ENCODE measurements at places on chromosomes 6 and 20.

DNA sequence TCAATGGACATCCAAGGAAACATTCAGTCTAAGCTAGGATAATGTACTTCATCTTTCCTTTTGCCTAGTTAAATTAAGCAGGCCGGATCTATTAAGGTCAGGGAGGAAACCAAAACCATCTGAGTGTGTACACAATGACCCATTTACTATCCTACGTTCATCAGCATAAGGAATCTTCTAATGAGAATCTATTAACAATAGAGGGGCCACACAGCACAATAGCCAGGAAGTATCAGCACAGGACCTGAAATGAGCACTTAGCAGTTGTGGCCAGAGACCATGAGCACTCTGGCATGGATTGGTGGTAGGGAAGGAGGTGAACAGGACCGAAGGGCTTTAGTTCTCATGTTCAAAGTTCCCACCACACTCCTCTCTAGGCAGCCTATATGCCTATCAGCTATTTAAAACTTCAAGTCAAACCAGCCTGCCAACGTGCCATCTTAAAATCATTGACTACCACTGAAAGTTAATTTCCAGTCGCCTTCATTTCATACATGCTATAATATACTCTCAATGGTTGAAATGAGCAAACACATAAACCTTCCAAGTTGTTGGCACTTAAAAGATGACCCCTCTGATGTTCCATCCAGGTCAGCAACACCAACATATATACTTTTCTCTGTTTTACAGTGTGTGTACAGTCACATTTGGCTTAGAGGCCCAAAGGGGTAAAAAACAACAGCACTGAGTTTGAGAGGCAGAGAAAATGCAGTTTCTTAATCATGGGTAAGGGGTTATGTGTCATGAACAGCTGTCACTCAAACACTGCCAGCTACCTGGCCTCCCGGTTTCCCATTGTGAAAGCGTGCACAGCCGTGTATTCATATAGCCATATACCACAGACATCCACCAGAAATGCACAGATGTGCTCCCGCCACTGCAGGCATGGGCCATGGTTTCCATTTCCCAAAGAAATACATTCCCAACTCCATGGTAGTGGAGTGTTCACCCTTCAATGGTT, 184.3 kb downstream of the TBXT start:
- no peak for DNase-seq

DNA sequence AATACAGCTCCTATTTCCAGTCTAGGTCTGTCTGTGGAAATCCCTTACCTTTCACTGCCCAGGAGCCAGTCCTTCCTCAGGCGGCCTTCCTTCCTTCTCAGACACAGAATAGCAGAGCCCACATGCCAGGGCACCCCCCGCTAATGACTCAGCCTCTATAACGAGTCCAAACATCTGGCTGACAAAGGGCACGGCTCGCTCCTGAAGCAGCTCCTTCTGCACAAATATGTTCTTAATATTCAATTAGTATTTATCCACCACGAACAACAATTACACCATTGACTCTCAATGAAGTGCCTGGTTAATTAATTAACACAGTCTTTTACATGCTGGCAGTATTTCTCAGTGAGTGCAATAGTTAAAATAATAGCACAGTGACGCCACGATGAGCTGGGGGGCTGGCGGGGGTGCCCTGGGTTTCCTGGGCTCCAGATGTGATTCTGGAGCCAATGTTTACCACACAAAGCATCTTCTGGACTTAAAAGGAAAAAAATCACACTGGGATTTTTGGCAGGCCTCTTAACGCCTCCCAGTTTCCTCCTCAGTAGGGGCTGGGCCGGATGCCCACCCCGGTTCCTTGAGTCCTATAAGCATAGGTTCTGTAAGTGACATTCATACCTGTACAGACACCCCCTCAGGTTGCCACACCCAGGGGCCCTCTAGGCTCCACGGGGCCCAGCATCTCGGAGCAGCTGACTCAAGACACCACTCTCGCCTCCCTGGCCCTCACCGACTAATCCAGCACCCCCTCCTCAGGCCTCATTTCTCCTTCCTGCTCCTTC, 158.6 kb upstream of the MLN start:
- no peak for DNase-seq

DNA sequence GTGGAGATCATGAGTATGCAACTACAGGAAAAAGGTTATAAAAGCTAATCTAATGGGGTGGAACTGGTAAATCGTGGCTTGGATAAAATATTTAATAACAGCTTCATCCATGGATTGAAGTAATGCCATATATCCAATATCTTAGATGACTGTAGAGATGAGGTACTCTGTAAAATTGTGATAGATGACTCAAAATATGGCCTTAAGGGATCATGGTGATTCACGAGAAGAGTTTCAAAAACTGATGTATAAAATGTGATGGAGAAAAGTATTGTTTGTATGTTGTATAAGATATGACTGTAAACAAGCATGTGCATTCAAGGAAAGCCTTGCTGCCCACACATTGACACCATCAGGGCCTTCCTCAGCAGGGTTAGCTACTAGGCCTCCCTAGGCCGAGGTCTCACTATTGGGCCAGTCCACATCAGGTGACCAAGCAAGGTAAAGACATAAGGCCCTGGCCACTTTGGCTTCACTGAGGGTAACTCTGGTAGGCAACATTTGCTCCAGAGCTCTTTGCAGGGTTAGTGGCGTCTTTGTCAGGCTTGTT, 17.7 kb upstream of the CCN6 start:
- DNase-seq = no peak

DNA sequence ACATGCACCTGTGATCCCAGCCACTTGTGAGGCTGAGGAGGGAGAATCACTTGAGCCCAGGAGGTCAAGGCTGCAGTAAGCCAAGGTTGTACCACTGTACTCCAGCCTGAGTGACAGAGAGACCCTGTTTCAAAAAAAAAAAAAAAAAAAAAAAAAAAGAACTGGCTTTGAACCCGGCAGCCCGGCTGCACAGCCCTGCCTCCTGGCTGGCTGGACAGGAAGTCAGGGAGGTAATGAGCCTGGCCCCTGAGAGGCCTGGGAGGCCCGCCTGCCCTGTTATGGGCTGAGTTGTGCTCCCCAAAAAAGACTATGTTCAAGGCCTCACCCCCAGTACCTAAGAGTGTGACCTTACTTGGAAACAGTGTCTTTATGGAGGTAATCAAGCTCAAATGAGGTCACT, 65.6 kb downstream of the ABHD12 start:
- no peak for DNase-seq

DNA sequence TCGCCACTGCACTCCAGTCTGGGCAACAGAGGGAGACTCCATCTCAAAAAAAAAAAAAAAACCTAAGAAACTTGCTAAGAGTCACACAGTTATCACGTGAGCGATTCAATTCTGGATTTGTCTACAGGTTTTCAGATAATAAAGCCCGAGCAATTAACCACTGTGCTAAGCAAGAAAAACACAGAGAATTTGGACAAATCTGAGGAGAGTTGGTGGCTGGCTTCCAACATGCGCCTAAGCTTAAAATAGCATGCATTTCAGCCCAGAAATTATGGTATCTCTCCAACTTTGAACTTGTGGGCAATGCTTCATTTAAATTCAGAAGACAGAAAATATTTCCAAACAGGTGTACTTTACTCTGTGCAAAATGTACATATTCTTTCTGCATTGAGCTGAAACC, 232.9 kb downstream of the TSHZ2 start:
- DNase-seq = no peak

GRCh38 chr20:10758446-10758845, 84.6 kb upstream of the JAG1 start:
- no peak for DNase-seq

GRCh38 chr20:56273491-56273890, 25.0 kb downstream of the MC3R start:
- no peak for DNase-seq

DNA sequence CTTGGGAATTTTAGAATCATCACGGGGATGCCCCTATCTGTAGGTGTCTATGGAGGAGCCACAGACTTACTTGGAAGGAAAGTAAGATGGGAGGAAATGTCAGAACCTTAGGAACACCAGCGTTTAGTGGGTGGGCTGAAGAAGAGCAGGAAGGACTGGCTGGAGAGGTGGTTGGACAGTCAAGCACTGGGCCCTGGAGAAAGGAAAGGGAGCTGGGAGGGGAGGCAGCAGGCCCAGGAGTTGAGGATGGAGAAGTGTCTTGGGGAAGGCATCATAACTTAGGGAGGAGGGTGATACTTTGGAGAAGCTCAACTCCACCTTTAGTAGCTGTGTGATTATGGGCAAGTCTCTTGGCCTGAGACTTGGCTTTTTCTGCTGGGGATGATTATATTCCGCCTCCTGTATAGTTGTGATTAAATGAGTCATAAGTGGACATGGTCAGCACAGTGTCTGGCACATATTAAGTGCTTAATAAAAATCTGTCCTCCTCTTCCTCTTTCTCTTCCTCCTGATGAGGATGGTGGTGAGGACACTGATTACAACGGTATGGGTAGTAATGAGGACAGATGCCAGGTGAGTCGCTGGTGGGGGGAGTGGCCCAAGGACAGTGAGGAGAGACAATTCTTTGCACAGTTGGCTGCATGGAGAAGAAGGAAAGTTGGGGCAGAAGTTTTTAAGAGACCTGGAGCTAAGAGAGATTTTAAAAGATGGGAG, 125.7 kb downstream of the TOX2 start:
- DNase-seq = no peak

DNA sequence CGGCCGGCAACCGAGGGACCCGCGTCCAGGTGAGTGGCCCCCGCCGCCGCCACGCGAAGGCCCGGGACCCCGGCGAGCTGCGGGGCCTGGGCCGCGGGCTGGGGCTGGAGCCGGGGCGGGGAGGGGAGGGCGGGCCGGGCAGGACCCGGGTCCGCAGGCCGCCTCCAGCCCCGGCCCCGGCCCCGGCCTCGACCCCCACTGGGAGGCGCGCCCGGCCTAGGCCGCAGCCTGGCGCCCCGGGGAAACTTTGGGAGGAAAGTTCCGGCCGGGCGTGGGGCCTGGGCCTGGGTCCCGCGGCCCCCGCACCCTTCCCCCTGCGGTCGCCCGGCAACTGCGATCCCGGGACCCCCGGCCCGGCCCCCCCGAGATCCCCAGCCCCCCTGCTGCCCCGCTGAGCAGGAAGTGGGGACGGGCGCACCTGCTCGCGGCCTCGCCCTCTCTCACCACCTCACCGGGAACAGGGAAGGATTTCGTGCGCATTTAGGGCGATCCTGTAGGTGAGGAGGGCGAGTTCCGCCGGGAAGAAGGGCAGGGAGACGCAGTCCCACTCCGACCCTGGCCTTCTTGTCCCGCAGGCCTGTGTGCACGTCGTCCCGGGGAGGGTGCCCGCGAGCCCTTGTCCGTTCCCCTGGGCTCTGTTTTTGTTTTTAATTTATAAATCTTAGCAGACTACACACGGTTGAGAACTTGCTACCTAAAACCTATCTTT, 402 bp downstream of the OSBPL2 start:
- no peak for DNase-seq

DNA sequence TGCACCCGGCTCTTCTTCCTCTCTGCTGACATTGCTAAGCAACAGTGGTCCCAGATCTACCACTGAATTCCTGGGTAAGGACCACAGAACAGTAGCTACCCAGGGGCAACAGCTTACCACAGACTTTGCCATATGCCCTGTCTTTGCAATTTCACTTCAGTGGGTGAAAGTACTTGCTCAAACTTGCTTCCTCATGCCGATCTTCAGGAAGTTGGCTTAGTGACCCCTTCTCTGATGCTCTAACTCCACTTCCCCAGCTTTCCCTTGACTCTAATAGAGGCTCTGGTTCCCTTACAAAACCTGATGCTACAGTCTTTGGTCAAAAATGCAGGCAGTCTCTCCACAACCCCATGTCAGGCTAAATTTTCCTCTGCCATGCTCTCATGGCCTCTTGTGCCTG, 3.3 kb upstream of the TAAR5 start:
- no peak for DNase-seq

DNA sequence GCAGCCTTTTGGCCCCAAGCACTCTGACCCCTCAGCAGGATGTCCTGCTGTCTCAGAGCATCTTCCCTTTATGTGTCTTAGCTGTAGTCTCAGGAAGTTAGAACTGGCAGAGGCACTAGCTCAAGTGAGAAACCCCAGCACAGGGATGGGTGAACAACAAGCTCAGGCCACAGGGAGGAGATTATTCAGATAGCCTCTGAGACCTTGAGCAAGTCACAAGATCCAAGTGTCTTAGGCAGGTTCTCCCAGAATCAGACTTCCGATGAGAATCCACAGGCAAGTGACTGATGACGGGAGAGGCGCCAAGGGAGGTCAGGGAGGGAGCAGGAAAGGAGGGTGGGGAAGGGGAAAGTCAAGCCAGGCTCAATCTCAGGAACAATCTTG, 13.0 kb upstream of the SYNDIG1 start:
- DNase-seq = no peak

DNA sequence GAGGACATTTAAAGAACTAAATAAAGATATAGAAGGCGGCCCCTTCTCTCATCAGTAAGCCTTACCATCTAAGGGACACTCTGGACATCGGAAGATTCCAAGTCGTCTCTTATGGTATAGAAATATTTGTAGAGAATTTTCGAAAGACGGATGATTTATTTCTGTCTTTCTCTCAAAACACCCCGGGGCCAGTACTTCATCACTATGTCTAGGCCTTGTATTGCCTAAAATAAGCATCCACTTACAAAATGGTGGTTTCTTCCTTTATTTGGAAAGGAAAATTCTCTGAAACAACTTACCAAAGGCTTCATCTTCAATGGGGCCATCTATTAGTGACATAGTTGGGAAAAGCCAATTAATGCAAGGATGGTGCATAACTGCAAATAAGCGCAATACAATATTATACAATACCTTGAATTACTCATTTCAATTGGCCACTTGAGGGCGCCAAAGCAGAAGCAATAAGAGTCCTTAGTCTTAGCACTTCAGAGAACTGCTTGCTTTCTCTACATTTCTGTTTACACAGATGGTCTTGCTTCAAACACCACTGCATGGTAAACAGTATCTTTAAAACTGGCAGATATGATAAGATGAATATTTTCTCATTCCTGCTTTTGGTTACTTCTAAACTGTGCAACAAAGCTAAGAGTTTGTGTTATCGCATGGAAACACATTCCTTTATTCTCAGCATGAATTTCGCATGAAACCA, 113.2 kb downstream of the VIP start:
- no peak for DNase-seq

DNA sequence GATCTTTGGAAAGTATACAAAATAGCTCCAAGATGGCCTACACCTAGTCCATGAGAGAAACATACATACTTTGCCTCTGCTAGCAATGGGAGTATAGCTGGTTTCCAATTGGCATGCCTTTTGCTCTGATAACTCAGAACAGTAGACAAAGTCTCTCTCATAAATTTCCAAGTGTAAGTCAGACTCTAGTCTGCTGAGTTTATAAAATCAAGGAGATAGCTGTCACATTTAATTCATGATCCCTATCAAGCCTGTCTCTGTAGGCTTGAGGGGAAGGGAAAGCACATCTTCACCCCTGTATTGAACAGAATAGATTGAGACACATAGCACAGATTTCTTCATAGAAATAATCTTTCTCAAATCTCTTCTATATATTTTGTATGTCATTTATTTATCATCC, 87.8 kb upstream of the HTR1B start:
- no peak for DNase-seq

- DNase-seq = no peak
These were observed 37.0 kb upstream of the IGF2R start for GRCh38 chr6:159931846-159932245.

DNA sequence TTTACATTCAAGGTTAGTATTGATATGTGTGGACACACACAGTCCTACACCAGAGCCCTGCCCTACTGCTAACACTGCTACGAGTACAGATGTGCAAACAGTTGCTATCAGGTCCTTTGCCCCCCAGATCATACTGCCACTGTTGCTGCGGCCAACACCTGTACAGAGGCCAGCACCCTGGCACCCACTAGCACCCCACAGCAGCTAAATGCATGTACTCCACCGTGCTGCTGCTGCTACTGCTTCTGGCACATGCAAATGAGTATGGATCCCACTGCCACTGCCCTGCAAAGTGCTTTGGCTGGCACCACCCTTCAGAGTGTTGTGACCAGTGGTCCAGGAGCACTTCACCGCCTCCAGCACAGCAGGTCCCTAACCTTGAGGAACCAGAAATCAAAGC, 621.9 kb downstream of the GRIK2 start:
- no peak for DNase-seq

Measured in anterior cingulate cortex (tissue), 58 donors.